ENCODE measurements at places on chromosomes 3 and 15.

GRCh38 chr3:136186344-136186743 lies 9.8 kb downstream of the MSL2 start:
- no peak for DNase-seq

DNA sequence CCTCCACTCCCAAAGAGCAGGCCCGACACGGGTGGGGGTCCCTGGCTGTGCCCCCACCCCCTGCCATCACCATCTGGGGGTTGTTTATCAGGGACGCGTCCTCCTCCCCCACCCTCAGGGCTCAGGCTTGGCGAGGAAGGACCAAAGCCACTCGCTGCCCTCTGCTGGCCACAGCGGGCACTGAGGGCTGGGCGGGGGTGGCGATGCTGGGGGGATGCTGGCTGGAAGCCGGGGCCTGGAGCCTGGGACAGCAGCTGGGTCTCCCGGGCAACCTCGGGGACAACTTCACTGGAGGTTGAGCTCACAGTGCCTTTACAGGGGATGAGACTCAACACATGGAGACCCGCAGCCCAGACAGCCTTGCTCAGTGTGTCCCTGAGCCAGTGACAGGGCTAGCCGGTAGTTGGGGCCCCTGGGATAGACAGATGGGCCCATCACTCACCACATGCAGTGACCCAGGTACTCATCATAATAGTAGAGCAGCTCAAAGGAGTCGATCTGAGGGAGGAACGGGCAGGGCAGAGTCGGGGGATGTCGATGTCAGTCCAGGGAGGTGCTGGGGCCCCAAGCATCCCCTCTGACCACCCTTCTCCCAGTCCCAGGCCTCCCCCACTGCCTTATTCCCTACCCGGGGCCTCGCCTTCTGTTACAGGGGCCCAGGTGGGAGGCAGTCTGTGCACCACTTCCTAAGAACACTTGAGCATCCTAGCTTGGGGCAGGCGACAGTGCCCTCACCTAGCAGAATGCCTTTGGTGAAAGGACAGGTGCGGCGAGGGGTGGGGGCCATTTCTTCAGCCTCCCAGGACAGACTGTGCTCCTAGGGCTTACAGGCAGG lies 5.9 kb upstream of the CALML4 start:
- no peak for DNase-seq

DNA sequence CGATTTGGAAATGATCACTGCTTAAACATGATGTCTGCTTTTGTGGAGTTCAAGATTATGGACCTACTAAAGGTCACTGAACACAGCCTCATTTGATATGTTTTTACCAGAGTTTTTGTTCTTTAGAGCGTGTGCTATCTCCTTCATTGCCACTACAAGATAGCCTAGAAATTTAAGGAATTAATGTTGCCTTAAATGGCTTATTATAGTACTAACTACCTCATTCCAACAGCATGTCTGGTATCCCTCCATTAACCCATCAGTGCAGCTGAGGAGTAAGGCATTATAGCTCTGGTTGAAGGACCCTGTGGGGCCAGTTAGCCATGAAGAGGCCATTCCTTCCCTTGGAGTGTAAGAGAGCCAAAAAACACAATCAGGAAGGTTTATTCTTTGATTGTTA lies 2.3 kb upstream of the FAM43A start:
- no peak for DNase-seq

DNA sequence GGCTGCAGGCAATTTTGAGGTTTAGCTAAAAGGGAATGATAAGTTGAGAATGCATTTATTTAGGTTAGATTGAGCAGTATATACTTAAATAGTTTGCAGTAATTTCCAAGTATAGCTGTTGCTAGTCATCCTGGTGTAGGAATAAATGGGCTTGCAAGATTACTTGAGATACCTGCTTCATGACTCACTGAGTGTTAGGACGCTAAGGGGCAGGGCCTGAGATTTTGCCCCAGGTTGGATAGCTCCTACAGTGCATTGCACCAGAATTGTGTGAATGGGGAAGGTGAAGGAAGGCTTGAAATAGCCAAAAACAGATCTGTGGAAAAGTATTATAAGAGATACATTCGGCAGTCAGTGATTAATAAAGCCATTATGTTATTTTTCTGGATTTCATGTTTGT lies 72.8 kb downstream of the KCNH8 start:
- DNase-seq: no peak

DNA sequence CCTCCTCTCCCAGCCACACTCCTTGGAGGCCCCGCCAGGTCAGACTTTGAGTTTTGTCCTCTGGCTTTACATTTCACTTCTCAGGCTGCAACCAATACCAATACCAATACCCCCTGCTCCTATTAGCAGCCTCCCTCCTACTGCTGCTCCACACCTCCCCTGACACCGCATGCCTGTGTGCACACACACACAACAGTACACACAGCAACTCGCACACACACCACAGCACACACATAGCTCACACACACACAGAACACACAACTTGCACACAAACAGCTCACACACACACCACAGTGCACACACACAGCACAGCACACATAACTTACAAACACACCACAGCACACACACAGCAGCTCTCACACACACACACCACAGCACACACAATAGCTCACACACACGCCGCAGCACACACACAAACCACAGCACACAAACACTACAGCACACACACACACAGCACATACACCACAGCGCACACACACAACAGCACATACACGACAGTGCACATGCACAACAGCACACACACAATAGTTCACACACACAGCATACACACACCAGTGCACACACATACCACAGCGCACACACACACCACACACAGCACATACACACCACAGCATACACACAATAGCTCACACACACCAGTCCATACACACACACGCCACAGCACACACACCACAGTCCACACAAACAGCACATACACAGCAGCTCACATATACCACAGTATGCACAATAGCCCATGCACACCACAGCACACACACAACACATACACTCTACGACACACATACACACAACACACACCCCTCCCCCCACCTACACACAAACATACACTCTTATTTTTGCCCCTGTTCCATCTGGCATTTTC lies 204.7 kb downstream of the UACA start:
- DNase-seq: no peak

DNA sequence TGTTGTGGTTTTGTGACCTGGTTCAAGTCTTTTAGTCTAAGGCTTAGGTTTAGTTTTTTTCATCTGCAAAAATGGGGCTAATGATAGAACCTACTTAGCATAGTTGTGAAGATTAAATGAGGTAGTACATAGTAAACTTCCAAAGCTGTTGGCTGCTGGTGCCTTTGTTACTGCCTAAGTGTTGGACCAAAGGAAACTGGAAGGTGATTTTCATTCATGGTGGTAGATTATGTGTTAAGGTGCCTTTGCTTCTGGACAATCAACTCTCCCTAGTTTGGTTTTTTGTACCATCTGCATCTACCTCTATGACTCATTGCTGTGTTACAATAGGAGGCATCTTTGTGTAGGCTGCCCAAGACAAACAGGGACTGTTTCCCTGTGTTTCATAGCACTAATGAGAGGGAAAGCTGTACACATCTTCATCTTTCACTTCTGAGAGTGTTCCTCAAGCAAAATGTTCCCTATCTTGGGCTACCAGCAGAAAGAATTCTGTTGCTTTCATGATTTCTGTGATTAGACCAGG lies 3.2 kb downstream of the MAP2K1 start:
- no peak for DNase-seq

DNA sequence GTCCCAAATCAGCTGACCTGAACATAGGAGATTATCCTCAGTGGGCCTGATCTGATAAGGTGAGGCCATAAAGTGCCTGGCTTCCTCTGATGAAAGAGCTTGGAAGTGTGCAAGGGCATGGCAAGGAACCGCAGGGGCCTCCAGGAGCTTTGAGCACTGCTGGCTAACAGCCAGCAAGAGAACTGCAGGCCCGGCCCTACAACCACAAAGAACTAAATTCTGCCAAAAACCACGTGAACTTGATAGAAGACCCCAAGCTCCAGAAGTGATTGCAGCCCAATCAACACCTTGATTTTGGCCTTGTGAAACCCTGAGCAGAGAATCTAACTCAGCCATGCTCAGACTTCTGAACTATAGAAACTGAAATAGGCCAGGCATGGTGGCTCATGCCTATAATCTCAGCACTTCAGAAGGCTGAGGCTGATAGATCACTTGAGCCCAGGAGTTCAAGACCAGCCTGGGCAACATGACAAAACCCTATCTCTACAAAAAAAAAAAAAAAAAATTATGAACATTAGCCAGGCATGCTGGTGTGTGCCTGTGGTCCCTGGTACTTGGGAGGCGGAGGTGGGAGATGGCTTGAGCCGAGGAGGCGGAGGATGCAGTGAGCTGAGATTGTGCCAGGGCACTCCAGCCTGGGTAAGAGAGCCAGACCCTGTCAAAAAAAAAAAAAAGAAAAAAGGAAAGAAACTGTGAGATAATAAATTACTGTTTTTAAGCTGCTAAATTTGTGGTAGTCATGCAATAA lies 7.7 kb upstream of the DIS3L start:
- DNase-seq: no peak

DNA sequence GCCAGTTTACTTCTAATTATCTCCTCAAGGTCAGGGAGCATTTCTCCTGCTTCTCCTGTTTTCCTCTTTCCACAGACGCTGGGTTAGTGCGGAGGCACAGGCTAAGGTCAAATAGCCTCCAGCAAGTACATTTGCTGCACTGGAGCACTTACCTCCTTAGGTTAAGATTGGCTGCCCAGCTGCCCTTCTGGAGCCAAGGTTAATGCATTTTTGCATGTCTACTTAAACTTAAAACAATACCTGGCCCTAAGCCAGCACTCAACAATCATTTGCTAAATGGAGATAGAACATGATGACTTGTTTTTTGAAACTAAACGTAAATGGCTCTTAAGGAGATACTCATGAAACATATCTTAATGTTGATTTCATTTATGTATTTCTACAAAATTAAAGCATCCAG lies 83.5 kb downstream of the SSR3 start:
- DNase-seq: no peak

DNA sequence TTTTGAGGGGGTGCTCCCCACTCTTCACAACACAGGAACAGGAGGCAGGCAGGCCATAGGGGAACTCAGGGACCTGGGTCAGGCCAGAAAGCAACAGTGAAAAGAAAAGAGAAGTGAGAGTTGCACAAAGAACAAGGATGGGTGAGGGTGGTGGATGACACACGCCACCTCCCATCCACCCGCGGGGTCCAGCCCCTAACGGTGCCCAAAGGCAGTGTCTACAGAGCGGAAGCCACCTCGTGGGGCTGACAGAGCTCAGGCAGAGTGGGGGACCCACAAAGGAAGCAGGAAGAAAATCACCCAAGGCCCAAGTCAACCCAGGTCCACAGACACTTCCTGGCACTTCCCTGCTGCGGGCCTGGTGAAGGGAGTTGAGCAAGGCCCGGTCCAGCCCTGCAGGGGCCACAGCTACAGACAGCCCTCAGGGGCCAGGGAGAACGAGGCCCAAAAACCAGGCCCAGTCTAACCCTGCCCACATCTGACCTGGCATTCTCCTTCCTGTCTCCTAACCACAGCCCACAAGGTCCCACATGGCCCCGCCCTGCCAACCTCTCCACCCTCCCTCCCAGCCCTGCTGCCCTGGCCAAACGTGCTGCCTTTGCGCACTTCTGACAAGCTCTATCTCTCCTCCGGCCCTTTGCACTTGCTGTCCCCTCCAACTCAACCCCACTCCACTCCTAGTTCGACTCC lies 5.9 kb downstream of the NUP210 start:
- no peak for DNase-seq
